ENCODE measurements at places on chromosomes 5 and 9. TPM values are rescaled to one million over a fixed set of nuclear protein-coding genes. Genes with fewer than 3 reads are reported as not detected.
A peak's percentile ranks its signal among the peaks of the same experiment; 100 is the strongest.

Gene ANKRD18A
- not detected for total RNA-seq

GRCh38 chr9:131709771-131710431 is 30.0 kb downstream of the RAPGEF1 start:
- peak; percentile 38 for DNase-seq

- DNase-seq = peak; percentile 11
These were observed 24.4 kb downstream of the WDR36 start for GRCh38 chr5:111116550-111116949.

GRCh38 chr5:162593881-162594280 is 526.3 kb downstream of the GABRG2 start:
- DNase-seq = no peak

GRCh38 chr9:111037356-111037707 is 938 bp downstream of the LPAR1 start:
- peak; percentile 37 for DNase-seq

GRCh38 chr9:78763424-78763823 is 466.5 kb downstream of the PSAT1 start:
- DNase-seq = no peak

DNA sequence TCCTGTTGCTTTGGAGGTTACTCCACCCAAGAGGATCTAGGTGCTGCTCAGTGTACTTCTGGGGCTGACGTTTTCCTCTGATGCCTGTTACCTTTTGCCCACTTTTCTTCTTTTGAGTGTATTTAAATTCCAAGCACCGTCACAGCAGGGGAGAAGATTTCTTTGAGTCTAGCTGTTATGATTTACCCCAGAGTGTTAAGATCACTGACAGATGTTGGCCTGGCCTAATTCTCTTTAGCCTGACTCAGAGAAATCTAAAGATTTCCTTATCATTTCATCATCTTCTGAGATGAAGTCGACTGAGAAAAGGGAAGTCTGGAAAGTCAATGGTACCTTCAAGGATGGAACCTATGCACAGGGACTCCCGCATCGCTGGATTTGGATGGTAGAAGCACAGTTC is 191.5 kb downstream of the FBXL7 start:
- DNase-seq = peak; percentile 60
